Thoracic aorta (tissue), 2 donors: ENCODE measurements at places on chromosomes 4 and X. TPM values are rescaled to one million over a fixed set of nuclear protein-coding genes. Genes with fewer than 3 reads are reported as not detected.

The ADAMTS3 gene
- total RNA-seq: 2.3 TPM

The OFD1 gene
- 19.0 TPM for total RNA-seq

The FGB gene
- total RNA-seq: not detected

The MAML3 gene
- 14.1 TPM for total RNA-seq

The SMIM10L2A gene
- 0.63 TPM for total RNA-seq

The PRDM8 gene
- 2.7 TPM for total RNA-seq

The SOD3 gene
- 743 TPM for total RNA-seq

The TBX22 gene
- total RNA-seq: not detected

The TEX11 gene
- total RNA-seq: not detected

The TMPRSS11F gene
- not detected for total RNA-seq

- no peak overlapping the region for H3K27ac ChIP-seq
- no peak for DNase-seq
- no peaks in the 10 kb centered on the region for H3K27me3 ChIP-seq
These were observed 75.8 kb downstream of the ATG4A start for GRCh38 chrX:108167211-108167872.

DNA sequence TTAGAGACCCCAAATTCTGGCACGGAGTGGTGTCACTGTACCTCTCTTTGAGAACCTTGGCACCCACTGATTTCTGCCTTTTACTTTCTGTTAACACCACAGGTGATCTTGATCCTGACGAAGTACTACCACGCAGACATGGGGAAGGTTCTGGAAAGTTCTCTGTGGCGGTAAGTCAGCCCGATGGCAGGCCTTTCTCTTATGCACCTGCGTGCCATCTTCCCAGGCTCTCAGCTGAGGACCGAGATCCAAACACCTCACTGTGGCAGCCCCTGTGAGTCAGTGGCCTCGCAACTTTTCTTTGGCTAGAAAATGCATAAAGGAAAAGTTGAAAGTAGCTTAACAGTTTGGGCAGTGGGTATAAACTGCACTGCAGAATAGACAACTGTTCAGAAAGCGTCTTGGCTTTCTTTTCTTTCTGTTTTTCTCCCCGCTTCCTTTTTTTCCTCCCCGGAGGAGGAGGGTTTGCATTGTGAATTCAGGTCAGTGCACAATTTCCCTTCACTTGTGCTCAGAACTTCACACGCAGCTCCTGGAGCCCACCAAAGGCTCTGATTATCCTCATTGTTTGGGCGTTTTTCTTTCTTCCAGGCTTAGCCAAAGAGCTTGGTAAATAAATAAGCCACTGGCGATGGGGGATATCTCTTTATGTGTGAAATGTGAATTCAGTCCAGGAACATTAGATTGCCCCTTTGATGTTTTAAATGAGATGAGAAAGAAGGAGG lies 38.4 kb downstream of the PSAPL1 start:
- no peak overlapping the region for H3K4me3 ChIP-seq
- H3K27me3 ChIP-seq: no peaks in the 10 kb centered on the region
- DNase-seq: no peak
- no peaks in the 10 kb centered on the region for H3K36me3 ChIP-seq
- H3K4me1 ChIP-seq: no peaks in the 10 kb centered on the region
- no peak overlapping the region for H3K27ac ChIP-seq

GRCh38 chr4:72770708-72771107 lies 201.7 kb upstream of the ADAMTS3 start:
- H3K4me1 ChIP-seq: peaks cover 3% of the 10 kb centered on the region
- no peaks in the 10 kb centered on the region for H3K27me3 ChIP-seq
- no peak for DNase-seq
- no peak overlapping the region for H3K4me3 ChIP-seq
- H3K27ac ChIP-seq: no peak overlapping the region

DNA sequence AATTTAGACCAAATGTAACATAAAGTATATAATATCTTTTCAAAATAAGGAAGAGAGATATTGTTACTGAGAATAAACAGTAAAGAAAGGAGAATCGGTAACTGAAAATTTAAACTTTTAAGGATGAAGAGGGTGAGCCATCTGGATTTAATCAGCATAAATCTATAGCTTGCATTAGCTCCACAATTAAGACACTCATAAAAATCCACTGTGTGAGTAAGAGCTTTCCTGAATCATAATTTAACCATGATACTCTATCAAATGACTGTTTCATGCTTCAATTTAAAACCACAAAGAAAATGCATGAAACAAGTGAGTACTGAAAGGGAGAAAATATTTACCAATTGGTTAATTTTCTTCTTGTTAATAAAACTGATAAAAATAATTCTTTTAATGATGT lies 951.5 kb upstream of the SLIT2 start:
- H3K27me3 ChIP-seq: no peaks in the 10 kb centered on the region
- no peaks in the 10 kb centered on the region for H3K36me3 ChIP-seq
- H3K27ac ChIP-seq: no peak overlapping the region
- DNase-seq: no peak
- H3K4me1 ChIP-seq: no peaks in the 10 kb centered on the region
- no peak overlapping the region for H3K4me3 ChIP-seq

GRCh38 chr4:109174224-109174953 lies 128.1 kb downstream of the COL25A1 start:
- no peak overlapping the region for H3K4me3 ChIP-seq
- no peak for DNase-seq
- no peaks in the 10 kb centered on the region for H3K36me3 ChIP-seq

DNA sequence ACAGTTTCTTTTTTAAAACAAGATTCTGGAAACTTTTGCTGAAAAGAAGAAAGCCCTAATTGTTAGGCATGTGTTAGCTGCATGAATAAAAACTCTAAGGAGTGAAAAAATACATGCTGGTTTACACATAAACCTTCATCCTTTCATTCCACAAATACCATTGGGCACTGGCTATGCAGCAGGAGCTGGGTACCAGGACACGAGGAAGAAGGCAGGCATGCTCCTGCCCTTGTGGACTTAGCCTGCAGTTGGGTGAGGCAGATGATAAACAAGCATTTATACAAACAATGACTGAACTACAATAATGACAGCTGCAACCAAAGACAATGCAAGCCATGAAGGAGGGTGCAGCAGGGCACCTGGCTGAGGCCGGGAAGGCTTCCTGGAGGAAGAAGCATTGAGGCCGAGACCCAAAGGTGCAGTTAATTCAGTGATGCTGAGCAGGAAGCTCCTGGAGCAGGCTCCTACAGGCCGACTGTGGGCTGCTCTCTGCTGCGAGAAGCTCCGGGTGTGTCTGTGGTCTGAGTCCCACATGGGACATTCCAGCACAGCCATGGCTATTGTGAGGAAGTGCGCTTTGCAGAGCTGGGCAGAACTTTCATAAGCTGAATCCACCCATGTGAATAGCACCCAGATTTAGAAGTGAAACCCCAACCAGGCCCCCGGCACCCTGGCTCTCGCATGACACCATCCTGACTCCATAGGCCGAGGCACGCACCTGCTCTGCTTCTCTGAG lies 44.0 kb upstream of the MXD4 start:
- H3K27ac ChIP-seq: no peak overlapping the region
- no peaks in the 10 kb centered on the region for H3K4me1 ChIP-seq
- no peaks in the 10 kb centered on the region for H3K27me3 ChIP-seq
- no peak for DNase-seq
- H3K4me3 ChIP-seq: no peak overlapping the region
- H3K36me3 ChIP-seq: no peaks in the 10 kb centered on the region

- no peaks in the 10 kb centered on the region for H3K36me3 ChIP-seq
- H3K27ac ChIP-seq: no peak overlapping the region
- DNase-seq: no peak
- H3K4me3 ChIP-seq: no peak overlapping the region
These were observed 123.1 kb upstream of the GLRA2 start for GRCh38 chrX:14406225-14406624.

DNA sequence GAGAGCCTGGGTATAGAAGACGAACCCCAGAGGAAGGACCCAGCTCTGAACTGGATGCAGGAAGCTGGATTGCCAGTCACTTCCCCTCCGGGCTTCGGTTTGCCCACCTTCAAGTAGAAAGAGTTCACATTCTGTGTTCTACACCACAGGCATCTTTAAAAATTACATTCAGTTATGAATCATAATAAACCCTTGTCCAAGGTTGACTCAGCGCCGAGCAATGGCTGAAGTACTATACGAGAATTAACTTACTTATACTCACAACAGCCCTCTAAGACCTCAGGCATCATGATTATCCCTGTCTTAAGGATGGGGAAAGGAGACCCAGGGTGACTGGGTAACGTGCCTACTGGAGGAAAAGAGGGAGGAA lies 72.5 kb downstream of the EVC2 start:
- no peak overlapping the region for H3K27ac ChIP-seq
- H3K36me3 ChIP-seq: peaks cover 33% of the 10 kb centered on the region
- no peak overlapping the region for H3K4me3 ChIP-seq
- DNase-seq: no peak
- H3K4me1 ChIP-seq: no peaks in the 10 kb centered on the region

- H3K27me3 ChIP-seq: no peaks in the 10 kb centered on the region
- H3K27ac ChIP-seq: no peak overlapping the region
- no peak for DNase-seq
- no peaks in the 10 kb centered on the region for H3K36me3 ChIP-seq
These were observed 155.7 kb upstream of the SLIT2 start for GRCh38 chr4:20095805-20096541.

DNA sequence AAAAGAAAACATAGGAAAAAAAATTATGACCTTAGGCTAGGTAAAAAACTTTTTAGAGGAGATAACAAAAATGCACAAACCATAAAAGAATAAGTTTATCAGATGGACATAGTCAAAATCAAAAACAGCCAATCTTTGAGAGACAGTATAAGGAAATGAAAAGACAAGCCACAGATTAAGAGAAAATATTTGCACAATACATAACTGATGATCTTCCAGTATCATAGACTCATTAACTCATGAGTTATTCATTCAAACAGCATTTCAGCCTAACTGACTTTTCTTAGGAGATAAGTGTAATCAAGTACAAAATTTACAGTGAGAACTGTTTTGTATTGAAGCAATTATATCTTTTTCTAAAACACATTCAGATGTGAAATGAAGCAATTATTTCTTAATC lies 183.8 kb downstream of the FBXO8 start:
- no peak overlapping the region for H3K4me3 ChIP-seq
- no peak for DNase-seq
- H3K36me3 ChIP-seq: no peaks in the 10 kb centered on the region
- no peaks in the 10 kb centered on the region for H3K27me3 ChIP-seq
- H3K4me1 ChIP-seq: no peaks in the 10 kb centered on the region

- no peak overlapping the region for H3K27ac ChIP-seq
- DNase-seq: no peak
- no peaks in the 10 kb centered on the region for H3K4me1 ChIP-seq
- no peaks in the 10 kb centered on the region for H3K36me3 ChIP-seq
- H3K4me3 ChIP-seq: no peak overlapping the region
- H3K27me3 ChIP-seq: no peaks in the 10 kb centered on the region
These were observed 287.4 kb downstream of the TECRL start for GRCh38 chr4:64121803-64122202.

GRCh38 chr4:26361297-26361696 lies 40.5 kb downstream of the RBPJ start:
- H3K27me3 ChIP-seq: no peaks in the 10 kb centered on the region
- H3K4me3 ChIP-seq: no peak overlapping the region
- DNase-seq: no peak
- no peak overlapping the region for H3K27ac ChIP-seq

- H3K27ac ChIP-seq: peak overlapping the region; percentile 98
- DNase-seq: no peak
- H3K27me3 ChIP-seq: no peaks in the 10 kb centered on the region
- peak overlapping the region; percentile 89 for H3K4me3 ChIP-seq
- H3K36me3 ChIP-seq: no peaks in the 10 kb centered on the region
These were observed 1.3 kb downstream of the PKD2 start for GRCh38 chr4:88008743-88009171.

- no peak overlapping the region for H3K4me3 ChIP-seq
- H3K27ac ChIP-seq: no peak overlapping the region
- H3K27me3 ChIP-seq: no peaks in the 10 kb centered on the region
- peaks cover 5% of the 10 kb centered on the region for H3K4me1 ChIP-seq
These were observed 2.9 kb downstream of the ATP6AP1 start for GRCh38 chrX:154431341-154431740.

DNA sequence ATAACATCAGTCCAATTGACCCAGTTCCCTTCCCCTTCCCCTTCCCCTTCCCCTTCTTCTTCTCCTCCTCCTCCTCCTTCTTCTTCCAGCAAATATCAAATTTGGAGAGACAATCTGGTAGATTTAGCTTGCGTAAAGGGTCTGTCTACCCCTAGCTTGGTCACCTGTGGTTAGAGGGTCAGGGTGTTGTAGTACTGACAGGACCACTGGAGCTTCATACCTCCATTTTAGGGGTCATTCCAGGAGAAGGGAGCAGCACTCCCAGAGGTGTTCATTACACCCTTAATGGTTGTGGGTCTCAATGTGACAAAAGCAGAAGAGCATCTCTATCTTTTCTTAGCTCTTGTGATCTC lies 3.7 kb upstream of the FGB start:
- no peaks in the 10 kb centered on the region for H3K27me3 ChIP-seq
- H3K4me1 ChIP-seq: no peaks in the 10 kb centered on the region
- no peak overlapping the region for H3K4me3 ChIP-seq
- no peak overlapping the region for H3K27ac ChIP-seq

GRCh38 chr4:101667348-101667747 lies 123.2 kb upstream of the BANK1 start:
- H3K36me3 ChIP-seq: no peaks in the 10 kb centered on the region
- no peak for DNase-seq
- H3K4me3 ChIP-seq: no peak overlapping the region
- H3K27ac ChIP-seq: no peak overlapping the region
- no peaks in the 10 kb centered on the region for H3K4me1 ChIP-seq

DNA sequence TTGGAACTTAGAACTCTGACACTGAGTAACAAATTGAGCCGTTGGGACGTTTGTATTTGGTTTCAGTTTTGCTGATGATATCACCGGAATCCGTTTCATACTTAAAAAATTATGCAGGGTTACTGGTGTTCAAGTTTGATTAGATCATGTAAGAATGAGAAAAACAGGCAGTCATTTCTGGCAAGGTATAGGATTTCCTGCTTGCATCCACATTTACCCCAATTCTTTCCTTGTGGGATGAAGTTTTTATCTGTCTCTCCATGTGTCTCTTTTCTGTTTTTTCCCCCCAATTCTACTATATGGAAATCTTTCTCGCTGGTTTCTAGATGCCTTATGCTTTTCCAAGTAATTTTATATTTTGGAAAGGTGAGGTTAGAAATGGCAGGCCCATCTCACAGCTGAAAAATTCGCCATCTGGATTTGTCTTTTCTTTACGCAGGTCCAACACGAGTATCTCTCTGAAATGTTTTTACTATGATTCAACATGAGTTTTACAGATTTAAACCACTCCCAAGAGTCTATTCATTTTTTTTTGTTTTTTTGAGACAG lies 197.9 kb downstream of the SHOX start:
- no peak for DNase-seq
- H3K4me1 ChIP-seq: no peaks in the 10 kb centered on the region
- H3K36me3 ChIP-seq: no peaks in the 10 kb centered on the region
- H3K27ac ChIP-seq: peak overlapping the region; percentile 77
- no peaks in the 10 kb centered on the region for H3K27me3 ChIP-seq

GRCh38 chr4:94828882-94829281 lies 71.1 kb downstream of the BMPR1B start:
- H3K36me3 ChIP-seq: no peaks in the 10 kb centered on the region
- H3K27me3 ChIP-seq: no peaks in the 10 kb centered on the region
- no peak overlapping the region for H3K4me3 ChIP-seq
- H3K27ac ChIP-seq: no peak overlapping the region
- DNase-seq: no peak

GRCh38 chr4:24722026-24722568 lies 73.3 kb upstream of the SOD3 start:
- no peaks in the 10 kb centered on the region for H3K27me3 ChIP-seq
- H3K4me3 ChIP-seq: no peak overlapping the region
- no peak for DNase-seq
- H3K27ac ChIP-seq: no peak overlapping the region
